NCI-H146 (cell line): ENCODE measurements at places on chromosomes 1 and 21.
A peak's percentile ranks its signal among the peaks of the same experiment; 100 is the strongest.

GRCh38 chr1:190583862-190584261 is 106.2 kb upstream of the BRINP3 start:
- DNase-seq: no peak

DNA sequence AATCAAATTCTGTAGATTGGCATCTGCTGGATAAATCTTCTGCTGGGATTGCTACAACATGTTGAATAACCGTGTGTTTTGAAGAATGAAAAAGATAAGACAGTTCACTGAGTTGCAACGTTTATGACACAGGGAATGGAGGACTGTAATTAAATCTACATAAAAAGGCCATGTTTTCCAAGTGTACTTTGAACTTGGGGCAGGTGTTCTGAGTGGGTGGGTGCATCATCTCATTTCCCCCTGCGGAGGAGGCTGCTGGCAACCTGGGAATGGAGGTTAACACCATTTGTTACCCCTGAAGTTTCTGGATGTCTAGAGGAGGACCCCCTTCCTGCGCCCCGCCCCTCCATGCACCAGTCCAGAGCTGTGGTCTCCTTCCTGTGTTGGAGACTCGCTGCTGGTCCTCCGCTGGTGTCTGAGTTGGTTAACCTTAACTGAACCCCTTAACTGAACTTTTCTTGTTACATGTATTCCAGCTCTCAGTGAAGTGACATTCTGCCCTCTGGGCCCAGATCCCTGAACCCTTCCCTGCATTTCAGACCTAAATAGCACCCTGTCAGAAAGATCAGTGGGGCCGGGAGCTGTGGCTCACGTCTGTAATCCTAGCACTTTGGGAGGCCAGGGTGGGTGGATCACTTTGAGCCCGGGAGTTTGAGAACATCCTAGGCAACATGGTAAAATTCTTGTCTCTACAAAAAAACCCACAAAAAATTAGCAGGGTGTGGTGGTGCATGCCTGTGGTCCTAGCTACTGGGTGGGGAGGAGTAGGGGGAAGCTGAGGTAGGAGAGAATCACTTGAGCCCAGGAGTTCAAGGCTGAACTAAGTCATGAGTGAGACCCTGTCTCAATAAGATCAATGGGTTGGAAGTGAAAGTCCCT is 31.8 kb downstream of the UCK2 start:
- DNase-seq: no peak

- peak; percentile 79 for DNase-seq
These were observed 771 bp upstream of the NTNG1 start for GRCh38 chr1:107139833-107140702.

DNA sequence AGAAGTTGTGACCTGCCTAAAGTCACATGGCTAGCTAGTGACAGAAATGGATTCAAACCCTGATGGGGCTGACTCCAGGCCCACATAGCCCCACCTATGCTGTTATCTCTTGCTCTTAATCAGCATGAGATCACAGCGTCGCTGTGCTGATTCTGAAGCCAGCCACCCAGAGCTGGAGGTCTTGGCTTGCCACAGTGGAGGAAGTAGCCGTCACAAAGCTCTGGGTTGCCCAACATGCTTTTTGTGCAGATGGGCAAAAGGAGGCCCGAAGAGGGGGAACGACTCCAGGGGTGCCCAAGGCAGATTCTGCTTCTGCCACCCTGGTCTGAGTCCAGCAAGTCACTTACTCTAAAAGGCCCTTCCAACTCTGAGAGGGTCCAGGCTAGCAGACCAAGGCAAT is 14.7 kb upstream of the MFSD2A start:
- DNase-seq: no peak

GRCh38 chr1:33516428-33516827 is 44.0 kb downstream of the ZSCAN20 start:
- no peak for DNase-seq

DNA sequence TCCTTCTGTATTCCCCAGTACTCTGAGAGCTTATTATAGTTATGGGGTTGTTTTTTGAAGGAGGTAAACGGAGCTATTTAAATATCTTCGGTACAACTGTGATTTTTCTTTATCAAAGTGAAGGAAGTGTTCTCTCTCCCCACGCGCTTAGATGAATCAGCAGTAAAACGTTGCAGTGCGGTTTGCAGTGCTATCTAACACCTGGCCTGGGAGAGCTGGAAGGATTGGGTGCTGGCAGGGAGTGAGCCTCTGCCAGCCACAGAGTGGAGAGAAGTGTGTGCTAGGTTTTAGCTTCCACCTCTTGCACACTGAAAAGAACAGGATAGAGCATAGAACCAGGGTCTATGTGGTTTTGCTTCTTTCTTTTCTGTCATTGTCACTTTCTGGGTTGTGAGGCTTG is 165.9 kb downstream of the SDCCAG8 start:
- no peak for DNase-seq

DNA sequence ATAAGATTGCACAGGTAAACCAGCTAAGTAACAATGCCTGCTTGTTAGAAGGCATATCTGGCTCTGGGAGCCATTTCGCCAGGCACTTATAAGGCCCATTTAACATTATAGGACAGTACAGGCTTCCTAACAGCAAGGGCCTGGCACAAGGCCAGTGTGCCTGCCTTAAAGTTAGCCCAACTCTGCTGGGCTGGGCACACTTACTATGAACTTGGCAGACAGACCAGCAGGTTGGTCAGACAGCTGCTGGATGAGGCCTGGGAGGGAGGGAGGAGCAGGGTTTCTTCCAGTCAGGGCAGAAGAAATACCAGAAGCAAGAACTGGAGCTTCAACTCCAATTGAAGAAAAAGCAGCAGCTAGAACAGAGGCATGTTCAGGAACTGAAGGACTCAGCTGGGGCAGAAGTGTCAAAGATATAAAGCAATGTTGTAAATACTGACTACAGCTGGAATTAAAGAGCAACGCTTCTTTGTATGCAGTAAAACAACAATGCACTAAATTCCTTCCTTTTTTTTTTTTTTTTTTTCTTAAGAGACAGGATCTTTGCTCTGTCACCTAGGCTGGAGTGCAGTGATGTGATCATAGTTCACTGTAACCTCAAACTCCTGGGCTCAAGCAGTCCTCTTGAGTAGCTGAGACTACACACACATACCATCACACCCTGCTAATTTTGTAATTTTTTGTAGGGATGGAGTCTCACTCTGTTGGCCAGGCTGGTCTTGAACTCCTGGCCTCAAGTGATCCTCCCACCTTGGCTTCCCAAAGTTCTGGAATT is 4.9 kb downstream of the CACHD1 start:
- DNase-seq: no peak

DNA sequence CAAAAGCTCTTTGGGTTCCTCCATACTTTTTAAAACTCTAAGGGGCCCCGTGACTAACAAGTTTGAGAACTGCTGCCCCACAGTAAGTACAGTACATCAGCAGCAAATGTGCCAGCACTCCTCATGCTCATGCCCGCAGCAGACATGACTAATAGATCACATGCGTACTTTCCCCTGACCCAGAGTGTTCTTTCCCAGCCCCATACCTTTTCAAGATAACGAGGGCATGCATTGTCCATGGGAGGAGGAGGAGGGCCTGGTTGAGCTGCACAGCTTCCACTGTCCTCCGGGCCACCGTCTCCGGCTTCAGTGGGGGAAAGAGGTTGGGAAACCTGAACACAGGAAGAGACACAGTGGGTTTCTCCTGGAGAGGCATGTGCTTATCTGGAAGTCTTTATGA is 45.5 kb downstream of the DHRS3 start:
- no peak for DNase-seq

DNA sequence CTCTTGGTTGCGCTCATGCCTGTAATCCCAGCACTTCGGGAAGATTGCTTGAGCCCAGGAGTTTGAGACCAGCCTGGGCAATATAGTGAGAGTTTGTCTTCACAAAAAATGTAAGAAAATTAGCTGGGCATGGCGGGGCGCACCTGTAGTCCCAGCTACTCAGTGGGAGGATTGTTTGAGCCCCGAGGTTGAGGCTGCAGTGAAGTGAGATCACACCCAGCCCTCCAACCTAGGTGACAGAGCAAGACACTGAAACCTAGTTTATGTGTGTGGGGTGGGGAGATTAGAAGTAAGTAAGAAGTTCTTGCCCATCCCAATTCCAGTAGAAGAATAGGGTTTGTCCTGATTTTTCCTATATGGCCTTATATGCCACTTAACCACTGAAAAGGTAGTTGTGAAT is 2.0 kb downstream of the RPL5 start:
- DNase-seq: no peak

GRCh38 chr1:63818567-63819325 is 44.9 kb downstream of the ROR1 start:
- no peak for DNase-seq

DNA sequence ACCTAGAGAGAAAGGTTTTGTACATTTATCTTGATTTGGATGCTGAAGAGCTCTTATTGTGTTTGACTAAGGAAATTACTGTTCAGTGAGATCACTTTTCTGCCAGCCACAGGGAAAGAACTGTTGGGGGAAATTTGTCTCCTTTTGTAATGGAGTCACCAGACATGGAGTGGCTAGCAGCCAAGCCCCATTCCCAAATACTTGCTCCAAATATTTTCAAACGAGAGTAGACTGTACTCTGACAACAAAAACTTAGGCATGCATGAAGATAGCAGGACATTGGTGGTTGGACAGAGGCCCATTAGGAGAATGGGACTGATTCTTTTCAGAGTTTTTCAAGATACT is 21.1 kb downstream of the IPO9 start:
- no peak for DNase-seq

DNA sequence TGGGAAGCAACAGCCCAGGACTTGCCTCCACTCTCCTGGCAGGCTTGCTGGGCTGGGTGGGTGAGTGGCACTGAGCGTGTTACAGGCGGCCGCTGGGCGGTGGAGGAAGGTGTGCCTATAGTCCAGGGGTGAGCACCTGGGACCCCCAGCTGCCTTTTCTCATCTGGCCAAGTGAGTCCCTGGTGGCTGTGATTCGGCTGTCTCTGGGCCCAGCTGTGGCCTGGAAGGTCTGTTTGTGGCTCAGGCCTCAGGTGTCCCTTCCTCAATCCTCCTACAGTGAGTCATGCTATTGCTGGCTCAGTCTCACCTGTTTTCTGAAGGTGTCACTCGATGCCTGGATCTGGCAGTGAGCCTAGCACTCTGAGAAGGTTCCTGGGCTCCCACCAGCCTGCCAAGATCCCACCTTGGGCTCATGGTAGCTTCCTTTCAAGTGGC is 564.2 kb downstream of the PTPRU start:
- no peak for DNase-seq

GRCh38 chr1:244952940-244953339 is 88.6 kb upstream of the HNRNPU start:
- no peak for DNase-seq

DNA sequence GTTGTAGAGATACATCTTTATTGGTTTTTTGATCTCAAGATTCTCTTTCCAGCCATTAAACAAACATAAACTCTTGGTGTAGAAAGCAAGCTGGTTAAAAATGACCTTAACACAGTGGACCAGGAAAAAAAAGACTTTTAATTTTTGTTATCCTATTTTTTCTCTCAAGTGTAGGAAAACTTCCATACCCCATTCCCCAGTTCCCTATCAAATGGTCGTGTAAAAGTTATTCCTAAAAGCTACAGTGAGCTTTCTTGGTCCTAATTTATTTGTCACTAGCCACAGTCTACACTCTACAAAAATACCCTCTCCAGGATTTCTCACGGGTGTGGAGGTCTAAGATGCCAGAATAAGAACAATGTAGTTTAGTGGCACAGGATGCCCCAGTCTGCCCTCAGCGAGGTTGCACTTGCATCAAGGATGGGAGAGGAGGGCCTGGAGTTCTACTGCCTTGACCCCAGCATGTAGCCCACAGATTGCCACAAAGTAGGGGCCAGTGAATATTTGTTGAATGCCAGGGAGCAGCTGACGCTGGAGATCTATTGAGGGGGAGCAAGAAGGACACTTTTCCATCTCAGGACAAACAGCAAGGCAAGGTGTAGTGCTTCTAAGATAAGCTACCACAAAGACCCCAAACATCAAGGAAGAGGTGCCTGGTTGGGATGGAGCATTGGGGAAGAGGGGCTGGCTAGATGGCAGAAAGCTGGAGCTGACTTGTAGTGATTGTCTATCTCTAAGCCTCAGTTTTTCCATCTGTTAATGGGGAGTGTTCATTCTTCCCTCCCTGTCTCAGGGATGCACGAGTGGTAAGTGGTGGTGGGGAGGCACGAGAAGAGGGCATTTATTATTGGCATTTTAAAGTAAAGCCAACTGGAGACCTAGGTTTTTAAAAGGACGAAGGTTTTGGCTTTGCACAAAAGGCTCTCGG is 1.8 kb downstream of the MYCL start:
- DNase-seq: no peak

- no peak for DNase-seq
These were observed 64.0 kb downstream of the CTH start for GRCh38 chr1:70475023-70475422.

DNA sequence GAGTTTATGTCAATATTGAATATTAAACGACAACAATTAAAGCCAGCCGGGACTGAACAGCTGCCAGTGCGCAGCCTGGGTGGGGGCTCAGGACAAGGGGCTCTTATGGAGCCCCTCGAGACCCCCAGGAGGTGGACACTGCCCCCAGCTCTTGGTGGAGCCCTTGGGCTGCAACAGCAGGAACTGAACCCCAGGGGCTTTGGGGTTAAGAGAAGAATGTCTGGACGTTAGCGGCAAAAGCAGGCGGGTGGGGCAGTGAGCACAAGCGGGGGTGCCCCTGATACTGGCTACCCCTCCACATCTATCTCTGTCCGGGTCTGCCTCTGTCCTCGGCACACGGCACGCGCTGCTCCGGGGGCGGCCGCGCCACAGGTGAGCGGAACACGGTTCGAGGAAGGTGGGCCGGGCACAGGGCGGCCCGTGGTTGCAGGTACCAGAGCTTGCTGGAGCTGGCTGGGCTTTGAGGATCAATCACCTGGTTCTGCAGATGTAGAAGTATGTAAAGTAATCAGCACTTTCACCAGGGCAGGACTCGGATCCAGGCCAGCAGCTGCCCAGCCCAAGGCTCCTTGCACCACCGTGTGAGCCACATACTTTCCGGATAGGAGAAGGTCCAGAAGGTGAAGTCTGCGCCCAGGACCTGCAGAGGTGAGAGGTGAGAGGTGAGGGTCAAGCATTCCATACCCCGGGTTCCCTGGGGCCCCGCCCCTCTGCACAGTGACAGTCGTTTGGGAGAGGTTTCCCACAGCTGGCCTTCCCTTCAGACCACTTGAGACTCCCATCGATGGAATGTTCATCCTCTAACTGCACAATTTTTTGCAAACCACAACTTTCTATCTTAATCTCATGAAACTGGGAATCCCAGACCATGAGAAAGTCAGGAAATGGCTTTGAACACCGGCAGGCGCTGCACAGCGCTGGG is 12.4 kb upstream of the POFUT2 start:
- DNase-seq: no peak
